Epithelial cell of prostate (primary cell): ENCODE measurements at places on chromosomes 12 and 14.

GRCh38 chr12:46367351-46368029 lies 5.1 kb downstream of the SLC38A2 start:
- no peak for DNase-seq

DNA sequence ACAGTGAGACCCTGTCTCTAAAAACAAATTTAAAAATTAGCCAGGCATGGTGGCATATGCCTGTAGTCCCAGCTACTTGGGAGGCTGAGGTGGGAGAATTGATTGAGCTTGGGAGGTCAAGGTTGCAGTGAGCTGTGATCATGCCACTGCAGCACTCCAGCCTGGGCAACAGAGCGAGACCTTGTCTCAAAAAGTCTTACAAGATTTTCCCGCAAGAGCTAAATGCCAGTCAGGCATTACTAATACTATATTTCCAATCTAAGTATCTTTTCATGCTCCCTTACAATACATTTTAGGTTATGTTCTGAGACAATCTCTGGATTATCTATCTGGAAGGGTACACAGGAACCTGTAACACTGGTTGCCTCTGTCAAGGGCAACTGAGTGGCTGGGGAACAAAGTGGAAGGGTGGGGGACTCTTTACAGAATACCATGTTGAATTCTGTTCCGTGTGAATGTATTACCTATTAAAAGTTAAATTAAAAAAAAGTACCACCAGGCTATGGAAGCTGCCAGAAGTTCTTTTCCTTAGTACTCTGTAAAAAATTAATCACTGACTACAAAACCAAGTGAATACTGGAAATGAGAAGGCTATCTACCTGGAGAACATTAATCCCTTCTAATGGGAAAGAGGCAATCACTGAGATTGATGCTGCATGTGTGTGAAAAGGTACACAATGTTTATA lies 56.7 kb downstream of the BTBD7 start:
- no peak for DNase-seq

GRCh38 chr12:54282949-54283593 lies 2.5 kb downstream of the HNRNPA1 start:
- no peak for DNase-seq

- DNase-seq = no peak
These were observed 6.8 kb downstream of the TSPAN9 start for GRCh38 chr12:3083921-3084347.

- no peak for DNase-seq
These were observed 20.5 kb upstream of the GUCY2C start for GRCh38 chr12:14716848-14717444.

DNA sequence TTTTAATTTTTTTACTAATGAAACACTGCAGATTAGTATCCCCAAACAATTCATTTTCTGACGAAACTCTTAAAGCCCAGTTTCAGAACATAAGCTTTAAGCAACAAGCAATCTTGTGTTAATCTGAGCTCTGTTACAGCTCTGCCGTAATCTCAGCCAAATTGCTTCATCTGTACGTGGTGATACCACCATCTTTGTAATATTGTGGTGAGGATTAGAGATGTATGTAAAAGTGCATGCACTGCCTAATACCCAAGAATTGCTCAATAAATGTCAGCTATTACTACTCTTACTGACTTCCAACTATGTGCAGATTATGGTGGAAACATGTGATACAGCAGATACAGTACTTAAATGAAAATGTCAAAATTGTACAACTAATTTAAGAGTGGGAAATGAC lies 1.8 kb downstream of the AKAP5 start:
- DNase-seq = no peak

GRCh38 chr14:57089901-57090300 lies 178.8 kb downstream of the EXOC5 start:
- peak; percentile 2 for DNase-seq

GRCh38 chr12:48366131-48366530 lies 15.4 kb upstream of the ZNF641 start:
- DNase-seq = no peak

- DNase-seq = no peak
These were observed 975.1 kb downstream of the BCL11B start for GRCh38 chr14:98296895-98297294.

DNA sequence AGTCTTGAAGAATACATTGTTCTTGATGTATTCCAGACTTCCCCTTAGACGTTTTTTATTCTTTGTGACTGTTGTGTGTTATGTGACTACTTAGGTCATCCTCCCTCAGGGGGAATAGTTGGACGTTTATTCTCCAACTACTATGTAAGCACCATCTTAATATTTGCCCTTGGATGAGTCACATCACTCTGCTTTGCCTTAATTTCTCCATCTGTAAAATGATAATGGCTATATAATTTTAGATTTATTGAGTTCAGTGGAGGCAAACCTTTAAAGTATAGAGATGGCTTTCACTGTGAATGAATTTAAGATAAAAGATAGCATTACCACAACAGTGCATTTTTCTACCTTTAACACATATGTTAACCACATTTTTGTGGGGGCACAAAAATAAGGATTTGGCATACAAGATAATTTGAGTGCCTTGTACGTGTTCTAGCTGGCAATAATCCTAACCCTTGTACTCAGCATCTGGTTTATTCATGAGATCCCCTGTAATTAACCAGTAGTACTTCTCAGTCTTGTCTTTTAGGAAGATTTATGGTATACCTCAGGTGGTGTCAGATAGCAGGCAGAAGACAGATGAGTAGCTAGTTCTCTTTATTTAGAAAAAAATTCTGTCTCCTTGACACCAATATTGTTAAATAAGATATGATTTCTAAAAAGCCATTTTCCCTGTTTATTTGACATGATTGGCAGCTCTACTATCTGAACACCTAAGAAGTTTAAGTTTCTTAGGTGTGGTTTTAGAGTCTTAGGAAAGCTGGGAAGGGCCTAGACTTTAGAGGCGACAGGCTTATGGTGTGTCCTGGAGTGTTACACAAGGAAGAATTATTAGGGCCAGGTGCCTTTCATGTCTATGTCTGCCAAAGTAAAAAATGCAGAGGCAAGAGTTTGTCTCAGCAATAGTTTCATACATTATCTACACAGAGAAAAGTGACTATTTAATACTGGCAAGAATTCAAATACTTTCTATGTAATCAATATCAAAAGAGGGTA lies 152.3 kb downstream of the RAD51B start:
- peak; percentile 50 for DNase-seq

GRCh38 chr12:75756771-75757170 lies 245.4 kb upstream of the KRR1 start:
- peak; percentile 36 for DNase-seq

- no peak for DNase-seq
These were observed 9.2 kb upstream of the LBHD2 start for GRCh38 chr14:103074729-103075367.

GRCh38 chr14:95774265-95775160 lies 60.6 kb upstream of the TCL1A start:
- DNase-seq = no peak

DNA sequence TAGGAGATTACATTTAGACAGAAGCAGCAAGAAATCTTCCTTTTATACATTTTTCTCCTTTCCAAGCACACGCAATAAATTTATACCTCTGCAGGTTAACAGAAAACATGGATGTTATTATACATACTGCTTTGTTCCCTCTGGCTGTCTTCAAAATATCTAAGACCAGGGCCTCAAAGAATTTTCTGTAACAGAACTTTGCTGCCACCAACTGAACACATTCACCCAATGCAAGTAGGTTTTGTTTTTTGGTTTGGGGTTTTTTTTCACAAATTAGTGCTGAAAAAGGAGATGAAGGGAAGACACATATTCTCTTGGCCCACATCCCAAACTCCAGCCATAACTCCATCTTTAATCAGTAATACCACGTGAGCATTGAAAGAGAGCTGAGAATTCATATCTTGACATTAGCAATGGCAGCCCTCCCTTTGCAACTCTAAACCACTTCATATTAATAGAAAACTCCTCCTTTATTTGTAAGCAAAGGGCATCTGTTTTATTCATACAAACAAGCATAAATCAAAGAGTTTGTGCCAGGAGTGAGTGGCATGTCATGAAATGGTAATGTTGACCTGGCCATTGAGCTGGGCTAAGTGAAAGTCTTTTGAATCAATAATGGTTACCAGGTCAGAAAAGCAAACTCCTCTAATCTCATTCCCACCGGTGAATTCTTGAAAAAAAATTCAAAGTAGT lies 150.8 kb upstream of the FSCB start:
- no peak for DNase-seq

DNA sequence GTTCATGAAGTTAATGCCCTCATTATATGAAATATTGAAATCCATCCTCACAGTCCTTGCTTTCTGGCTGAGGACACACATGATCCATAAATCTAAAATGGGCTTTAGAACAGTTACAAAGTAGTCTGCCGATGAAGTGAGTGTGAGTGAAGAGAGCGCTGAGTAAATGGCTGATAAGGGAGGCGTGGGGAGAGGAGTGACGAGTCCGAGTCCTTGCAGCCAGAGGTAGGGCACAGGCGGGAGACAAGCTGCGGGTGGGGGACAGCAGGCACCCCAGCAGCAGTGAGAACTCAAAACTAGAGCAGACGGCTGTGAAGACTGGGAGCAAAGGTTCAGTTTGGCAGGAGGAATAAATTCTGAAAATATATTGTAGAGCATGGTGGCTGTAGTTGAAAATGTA lies 140.1 kb upstream of the ATP2B1 start:
- no peak for DNase-seq

GRCh38 chr12:115060477-115061168 lies 376.6 kb upstream of the TBX3 start:
- no peak for DNase-seq

GRCh38 chr12:9710584-9711375 lies 22.1 kb downstream of the CLECL1 start:
- DNase-seq = no peak

- DNase-seq = no peak
These were observed 5.1 kb downstream of the ASCL1 start for GRCh38 chr12:102962532-102962931.

DNA sequence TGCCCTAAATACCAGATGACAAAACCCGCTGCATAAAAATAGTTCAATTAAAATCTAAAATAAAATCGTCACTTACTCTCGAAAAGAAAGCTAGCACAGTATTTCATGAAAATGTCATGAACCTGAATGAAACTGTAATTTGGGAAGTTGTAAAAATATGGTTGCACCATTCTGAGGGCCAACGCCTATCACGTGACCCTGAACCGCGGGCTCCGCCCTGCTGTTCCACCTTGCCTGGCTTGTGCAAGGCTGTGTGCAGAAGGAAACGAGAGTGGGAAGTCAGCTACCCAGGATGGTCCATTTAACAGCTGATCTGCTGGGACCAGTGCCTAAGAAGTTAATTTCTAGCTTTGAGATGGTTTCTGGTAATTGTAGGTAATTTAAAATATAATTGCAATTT lies 91.7 kb upstream of the BMP4 start:
- no peak for DNase-seq

GRCh38 chr12:18262514-18262913 lies 1.2 kb downstream of the PIK3C2G start:
- DNase-seq = peak; percentile 59

GRCh38 chr12:65536876-65537681 lies 258.6 kb downstream of the MSRB3 start:
- peak; percentile 91 for DNase-seq

DNA sequence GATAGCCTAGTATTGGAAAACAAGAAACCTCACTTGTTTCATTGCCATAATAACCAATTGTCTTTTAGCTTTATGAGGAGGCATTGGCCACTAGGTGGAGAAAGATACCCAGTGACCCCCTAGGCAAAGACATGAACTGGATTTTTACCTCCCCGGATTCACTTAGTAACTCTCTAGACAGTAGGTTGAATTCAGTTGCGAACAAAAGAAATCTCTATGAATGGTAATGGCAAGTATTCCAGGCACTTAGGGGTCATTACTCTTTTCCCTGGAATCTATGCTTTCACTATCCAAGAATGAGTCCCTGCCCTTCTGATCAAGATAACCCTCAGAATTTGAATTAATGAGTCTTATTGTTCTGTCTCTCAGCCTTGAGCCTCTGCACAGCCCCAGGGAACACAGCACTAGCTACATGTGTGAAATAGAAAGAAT lies 29.5 kb upstream of the RHOJ start:
- peak; percentile 59 for DNase-seq

- no peak for DNase-seq
These were observed 42.0 kb downstream of the TRAF3 start for GRCh38 chr14:102819176-102819628.

DNA sequence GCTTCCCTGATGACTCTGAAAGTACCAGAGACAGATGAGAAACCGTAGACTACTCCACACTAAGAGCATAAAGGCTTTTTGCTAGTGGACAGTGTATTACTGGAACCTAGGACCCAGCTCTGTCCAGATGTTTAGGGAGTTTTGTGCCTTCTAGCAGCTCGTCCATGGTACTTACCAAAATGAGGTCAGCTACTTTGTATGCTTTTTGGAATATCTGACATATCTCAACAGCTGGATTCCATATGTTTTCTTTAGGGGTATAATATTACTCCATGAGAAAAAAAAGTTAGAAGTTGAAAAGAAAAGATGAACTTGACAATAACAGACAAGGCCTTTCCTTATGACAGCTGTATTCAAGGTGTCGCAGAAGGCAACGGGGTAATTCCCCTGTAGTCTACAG lies 32.1 kb upstream of the FRMD6 start:
- no peak for DNase-seq

GRCh38 chr12:25811656-25812126 lies 146.8 kb upstream of the RASSF8 start:
- no peak for DNase-seq

DNA sequence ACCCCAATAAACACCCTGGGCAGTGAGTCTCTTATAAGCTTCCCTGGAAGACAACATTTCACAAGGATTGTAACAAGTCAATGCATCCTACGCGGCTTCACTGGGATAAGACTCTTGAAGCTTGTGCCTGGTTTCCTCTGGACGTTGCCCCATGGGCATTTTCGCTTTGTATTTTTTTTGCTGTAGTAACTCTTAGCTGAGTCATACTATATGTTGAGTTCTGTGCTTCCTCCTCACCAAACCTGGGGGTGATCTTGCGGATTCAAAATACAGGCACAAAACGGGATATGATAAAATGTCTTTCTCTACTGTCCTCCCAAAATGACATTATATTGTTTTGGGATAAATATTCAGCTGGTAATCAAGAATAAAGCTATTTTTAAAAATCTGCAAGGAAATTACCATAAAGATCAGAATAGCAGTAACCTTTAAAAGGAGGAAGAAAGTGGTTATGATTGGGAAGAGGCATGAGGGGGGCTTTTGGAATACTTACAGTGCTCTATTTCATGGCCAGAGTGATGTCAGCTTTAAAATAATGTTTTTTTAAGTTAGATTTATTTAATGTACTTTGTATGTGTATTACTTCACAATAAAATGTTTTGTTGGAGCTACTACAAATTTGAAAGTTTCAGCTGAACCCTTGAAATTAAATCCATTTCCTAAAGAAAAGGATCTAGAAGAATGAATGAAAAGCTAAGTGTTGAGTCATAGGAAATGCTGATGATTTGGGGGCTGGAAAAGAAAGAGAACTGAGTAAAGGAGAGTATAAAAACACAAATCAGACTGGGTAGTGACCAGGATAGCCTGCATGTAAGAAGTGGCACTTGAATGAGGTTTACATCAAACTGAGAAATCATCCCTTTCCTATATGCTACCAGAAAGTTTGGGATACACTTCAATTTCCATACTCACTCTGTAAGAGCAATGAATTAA lies 14.7 kb downstream of the BTBD7 start:
- no peak for DNase-seq

- DNase-seq = no peak
These were observed 216.7 kb downstream of the FOXG1 start for GRCh38 chr14:28983279-28983678.

- DNase-seq = peak; percentile 60
These were observed 35.2 kb downstream of the SLC8B1 start for GRCh38 chr12:113299619-113300237.

GRCh38 chr12:94813314-94813713 lies 163.0 kb upstream of the TMCC3 start:
- no peak for DNase-seq
